BJ (cell line): ENCODE measurements at places on chromosomes 2 and 18.

DNA sequence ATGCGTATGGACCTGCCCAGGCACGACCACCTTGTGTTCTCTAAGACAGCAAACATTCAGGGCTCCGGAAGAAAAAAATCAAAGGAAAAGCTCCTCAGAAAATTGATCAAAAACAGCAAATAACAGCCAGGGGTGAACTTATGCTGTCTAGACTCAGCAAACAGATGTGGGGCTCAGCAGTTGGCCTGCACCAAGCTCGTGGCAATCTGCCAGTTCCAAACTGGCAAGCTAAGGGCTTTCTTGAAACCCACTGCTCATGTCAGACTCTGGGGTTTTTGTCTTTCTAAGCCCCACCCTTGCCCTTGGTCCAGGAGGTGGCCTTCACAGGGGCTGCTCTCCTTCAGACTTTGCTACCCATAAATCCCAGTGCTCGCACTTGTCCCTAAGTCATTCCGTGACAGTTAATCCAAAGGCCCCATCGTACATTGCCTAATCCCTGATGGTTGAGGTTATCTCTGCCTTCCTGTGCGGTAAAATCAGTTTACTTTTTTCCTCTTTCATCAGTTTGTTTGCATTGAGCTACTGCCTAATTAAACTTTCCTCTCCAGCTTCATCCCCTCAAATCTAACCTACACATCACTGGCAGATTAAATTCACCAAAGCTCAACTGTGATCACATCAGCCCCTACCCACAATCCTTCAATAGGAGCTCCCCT lies 408.0 kb downstream of the LRATD1 start:
- no peak for DNase-seq

DNA sequence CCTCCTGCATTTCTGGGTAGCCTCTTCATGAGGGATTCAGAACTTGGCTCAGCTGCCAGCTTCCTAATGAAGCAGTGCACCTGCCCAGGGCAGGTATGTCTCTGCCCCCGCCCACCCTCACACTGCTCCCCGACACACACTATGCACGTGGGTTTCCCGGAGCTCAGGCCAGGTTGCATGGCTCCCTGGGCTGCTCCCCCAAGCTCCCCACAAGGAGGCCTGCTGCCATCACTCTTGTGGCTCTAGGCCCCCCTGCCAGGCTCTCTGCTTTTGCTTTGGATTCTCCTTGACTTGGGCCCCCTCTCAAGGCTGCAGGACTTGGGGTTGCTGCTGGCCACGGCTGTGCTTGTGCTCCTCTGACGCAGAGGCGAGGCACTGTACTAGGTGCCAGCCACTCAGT lies 43.6 kb downstream of the ADD2 start:
- no peak for DNase-seq

DNA sequence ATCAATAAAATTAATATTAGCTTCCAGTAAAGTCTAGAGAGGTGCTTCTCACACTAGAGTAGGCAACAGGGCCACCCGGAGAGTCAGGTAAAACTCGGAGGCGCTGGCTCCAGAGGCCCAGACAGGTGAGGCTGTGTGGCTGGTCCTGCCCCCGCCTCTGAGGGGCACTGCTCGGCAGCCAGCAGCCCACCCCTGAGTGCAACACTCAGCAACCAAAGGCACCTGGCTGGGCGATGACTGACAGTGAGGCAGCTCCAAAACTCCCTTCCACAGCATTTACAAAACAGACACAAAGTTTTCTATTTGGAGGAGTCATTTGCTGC lies 138.8 kb upstream of the ID2 start:
- no peak for DNase-seq

- DNase-seq, result no peak
Observed at GRCh38 chr2:173571887-173572680, 217.4 kb downstream of the CDCA7 start.

DNA sequence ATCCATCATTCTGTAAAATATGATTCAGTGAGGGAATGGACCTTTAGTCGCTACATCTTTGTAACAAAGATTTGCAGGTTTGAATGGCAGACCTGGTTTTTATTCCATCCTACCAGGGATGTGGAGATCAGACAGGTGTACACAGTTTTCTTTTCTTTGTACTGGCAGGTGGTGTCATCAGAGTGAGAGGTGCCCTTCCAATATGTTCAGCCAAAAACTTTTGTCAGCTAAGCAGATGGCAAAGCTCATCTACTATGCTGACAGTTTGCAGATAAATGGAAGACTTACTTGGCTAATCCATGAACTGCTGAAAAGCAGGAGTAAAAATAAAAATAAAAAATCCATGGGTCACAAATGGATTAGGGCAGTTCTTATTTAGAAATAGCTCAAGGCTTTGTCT lies 185.5 kb upstream of the DOK6 start:
- no peak for DNase-seq

DNA sequence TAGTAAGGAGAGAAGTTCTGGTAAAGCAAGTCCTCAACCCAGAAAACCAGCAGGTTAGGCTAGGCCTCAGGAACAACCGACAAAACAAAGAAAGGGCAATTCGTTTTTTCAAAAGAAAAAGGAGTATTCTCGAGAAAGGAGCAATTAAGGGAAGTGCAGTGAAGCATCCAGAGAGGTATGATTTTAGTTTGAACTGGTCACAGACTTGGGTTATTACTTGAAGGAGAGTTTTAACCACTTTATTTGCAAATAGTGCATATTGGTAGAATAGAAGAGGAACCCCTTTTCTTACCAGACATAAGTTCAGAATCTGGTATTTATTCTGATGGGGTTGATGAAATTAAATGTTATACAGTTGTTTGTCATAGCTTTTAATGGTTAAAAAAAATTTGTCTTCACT lies 110.0 kb upstream of the GCFC2 start:
- no peak for DNase-seq

- DNase-seq, result no peak
Observed at GRCh38 chr2:106876699-106877098, 9.3 kb downstream of the ST6GAL2 start.

- no peak for DNase-seq
Observed at GRCh38 chr2:129165006-129165405, 814.5 kb upstream of the RAB6C start.

DNA sequence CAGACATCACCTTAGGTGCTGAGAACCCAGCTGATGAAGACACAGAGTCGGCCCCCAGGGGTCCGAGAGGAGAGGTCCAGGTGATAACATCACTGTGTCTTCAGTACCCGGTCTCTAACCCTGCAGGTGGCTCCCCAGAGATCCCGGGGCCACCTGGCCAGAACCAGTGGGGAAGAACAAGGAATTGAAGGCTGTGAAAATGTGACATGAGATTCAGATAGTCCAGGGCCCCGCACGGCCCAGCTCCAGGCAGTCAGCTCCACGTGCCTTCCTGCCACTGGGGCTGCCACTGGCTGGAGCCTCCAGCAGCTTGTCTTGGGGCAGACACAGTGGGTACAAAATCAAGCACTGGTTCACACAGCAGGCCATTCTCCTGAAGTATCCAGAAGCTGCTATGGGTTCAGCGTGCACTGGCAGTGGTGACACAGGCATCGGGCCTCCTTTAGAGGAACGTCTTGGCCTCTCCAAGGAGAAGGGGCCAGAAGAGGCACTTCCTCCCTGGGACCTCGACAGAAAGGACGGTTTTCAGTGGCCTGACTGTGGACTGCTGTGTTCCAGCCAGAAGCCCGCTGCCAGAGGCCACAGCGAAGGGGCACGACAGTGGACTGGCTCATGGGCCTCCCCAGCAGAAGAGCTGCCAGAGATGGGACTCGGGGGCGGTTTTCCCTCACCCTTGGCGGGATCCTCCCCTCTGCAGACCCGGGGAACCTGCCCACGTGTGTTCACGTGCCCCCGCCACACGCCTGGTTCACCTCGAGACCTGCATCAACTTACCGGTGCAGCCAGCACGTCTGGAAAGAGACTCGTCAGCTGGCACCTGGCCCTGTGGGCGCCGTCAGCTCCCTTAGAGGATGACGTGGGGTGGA lies 150.4 kb downstream of the HDAC4 start:
- DNase-seq, result no peak

DNA sequence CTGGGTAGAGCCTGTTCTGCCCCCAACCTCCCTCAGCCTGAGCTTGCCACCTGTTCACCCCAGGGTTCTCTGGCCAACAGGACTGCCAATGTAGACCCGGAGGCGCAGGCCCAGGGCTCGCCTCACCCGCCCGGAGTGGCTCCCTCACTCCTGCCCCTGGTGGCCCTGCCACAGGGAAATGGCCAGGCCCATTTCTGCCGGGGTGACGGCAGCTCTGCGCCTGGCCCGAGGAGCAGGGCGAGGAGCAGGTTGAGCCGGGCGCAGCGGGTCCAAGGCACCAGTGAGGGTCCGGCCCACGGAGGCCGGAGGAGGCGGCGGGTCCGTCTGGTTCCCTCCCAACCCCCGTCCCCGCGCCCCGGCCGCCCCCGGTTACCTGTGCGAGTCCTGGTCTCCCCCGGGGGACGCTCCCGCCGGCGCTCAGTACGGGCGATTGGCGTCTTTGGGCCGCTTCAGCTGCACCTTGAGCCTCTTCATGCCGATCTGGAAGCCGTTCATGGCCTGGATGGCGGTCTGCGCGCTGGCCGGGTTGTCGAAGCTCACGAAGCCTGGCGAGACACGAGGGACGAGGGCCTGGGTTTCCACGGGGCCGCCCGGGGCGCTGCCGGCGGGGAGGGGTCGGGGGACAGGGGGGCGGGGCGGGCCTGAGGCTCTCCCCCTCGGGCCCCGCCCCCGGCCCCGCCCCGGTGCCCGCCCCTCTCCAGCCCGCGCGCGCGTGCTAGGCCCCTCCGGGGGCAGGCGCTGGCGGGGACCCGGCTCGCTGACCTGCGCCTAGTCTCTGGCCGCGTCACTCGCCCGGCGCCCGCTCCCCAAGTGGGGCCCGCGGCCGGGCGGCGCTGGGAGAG lies 312.0 kb downstream of the CELF4 start:
- no peak for DNase-seq

DNA sequence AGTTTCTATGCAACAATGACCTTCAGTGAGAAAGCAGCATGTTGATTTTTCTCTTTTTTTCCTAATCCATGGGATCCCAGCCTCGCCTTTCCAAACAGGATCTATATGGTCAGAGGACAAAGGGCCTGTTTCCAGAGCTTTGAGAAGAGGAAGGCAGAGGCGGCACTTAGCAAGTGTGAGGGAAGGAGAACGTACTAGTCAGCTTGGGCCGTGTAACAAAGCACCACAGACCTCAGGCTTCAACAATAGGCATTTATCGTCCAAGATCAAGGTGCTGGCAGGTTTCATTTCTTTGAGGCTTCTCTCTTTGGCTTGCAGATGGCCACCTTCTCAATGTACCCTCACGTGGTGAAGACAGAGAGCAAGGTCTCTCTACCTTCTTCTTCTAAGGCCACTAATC lies 7.3 kb upstream of the KCNF1 start:
- no peak for DNase-seq

DNA sequence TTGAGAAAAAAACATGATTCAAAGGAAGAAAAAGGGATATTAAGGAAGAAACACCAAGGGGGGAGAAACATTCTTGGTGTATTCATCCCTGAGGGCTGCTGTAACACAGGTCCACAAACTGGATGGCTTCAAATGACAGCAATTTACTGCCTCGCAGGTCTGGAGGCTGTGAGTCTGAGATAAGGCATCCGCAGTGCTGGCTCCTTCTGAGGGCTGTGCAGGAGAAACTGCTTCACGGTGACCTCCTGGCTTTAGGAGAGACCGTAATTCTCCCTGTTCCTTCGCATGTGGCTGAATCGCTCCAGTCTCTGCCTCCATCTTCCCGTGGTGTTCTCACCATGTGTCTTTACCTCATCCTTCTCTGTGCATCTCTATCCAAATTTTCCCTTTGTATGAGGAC lies 490.7 kb downstream of the EIPR1 start:
- no peak for DNase-seq

DNA sequence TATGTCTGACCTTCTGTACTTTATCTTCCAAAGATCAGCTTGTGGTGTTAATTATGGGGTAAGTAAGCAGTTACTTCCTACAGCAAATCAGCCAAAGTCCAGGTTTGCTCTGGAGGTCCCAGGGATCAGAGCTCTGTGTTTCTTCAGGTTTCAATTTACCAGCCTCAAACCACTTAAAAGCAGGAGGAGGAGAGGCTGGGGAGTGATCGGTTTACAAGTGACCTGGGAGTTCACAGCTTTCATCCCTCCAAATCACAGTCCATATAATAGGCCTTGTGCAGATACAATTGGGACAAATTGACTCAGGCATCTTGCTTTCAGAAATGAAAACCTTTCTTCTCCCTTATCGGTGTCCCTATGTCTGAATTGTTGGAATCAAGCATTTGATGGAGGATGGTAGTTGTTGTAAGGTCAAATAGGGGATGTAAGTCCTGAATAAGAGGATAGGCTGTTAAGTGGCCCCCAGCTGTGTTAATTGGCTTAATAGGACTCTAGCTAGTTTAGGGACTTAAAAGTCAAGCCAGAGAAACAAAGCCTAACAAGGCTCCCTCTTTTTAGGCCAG lies 188.0 kb upstream of the NT5C1B start:
- no peak for DNase-seq

GRCh38 chr18:2714140-2714539 lies 58.6 kb downstream of the SMCHD1 start:
- no peak for DNase-seq

DNA sequence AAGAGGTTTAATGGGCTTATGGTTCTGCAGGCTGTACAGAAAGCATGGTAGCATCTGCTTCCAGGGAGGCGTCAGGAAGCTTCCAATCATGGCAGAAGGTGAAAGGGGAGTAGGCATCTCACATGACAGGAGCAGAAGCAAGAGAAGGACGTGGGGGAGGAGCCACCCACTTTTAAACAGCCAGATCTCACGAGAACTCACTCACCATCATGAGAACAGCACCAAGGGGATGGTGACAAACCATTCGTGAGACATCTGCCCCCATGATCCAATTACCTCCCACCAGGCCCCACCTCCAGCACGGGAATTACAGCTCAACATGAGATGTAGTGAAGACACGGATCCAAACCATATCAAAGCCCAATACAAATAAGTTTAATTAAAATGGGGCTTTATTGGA lies 113.8 kb downstream of the ATL2 start:
- DNase-seq, result no peak

GRCh38 chr2:238457927-238458324 lies 31.2 kb downstream of the ASB1 start:
- no peak for DNase-seq

- DNase-seq, result no peak
Observed at GRCh38 chr2:175036582-175037018, 31.4 kb upstream of the CHN1 start.

DNA sequence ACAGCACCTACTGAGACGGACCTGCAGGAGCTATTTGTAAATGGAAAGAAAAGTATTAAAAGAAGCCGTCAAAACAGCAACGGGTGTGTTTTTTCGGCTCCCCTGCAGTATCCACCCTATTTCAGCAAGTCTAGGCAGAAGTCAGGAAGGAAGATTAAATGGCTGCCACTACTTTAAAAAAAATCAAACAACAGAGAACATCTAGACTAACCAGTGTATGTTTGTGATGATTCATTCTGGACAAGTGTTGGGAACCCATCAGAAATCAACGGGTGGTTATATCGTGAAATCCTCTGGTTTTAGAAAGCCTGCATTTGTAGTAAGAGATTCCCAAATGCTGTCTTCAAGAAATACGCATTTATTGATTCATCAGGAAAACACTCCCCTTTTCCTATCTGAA lies 9.0 kb downstream of the PMAIP1 start:
- DNase-seq, result no peak

GRCh38 chr2:37020887-37021796 lies 54.8 kb upstream of the STRN start:
- DNase-seq, result no peak
